Hippocampal formation (tissue), 2 donors: ENCODE measurements at places on chromosomes 11 and 22.

DNA sequence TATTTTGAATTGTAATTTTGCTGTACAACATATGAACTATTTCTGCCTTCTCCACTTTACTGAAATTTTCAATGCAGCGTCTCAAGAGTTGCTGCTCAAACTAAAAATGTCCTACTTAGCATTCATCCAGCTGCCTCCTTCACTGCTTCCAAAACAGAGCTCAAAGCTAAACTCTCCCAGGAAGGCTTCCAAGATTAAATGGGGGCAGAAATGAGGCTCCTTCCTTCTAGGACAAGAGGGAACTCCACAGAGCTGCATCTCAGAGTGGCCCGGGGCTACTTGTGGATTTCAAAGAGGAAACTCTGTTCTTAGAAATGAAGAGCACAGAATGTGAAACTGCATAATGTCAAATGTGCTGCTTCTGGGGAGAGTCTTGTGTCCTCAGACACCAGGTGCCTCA lies 295.9 kb upstream of the NCAM1 start:
- DNase-seq, result peak; percentile 56

DNA sequence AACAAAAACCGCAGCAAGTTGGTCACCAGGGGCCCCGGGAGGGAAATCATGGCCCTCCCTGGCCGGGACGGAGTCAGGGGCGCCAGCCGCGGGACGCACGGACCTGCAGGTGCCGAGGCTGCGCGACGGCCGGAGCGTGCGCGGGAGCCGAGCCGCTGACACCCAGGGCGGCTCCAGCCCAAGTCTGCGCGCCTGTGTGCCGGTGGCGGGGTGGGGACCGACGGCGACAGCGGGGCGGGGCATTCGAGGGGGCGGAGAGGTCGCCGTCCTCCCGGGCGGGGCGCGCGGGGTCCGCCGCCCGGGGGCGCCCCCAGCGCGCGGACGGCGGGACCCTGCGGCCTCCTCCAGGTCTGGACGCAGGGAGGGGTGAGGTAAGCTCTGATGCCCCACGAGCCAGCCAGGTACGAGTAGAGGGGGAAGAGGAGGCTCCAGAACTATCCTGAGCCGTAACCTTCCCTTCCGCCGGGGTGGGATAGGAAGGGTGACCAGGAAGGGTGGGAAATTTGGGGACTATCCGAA lies at the start of gene ESAM:
ESAM (minus strand) TSS at position 186 of the 519 bp plus-strand sequence; CDS start at position 50, 136 bp downstream.
- DNase-seq, result no peak

DNA sequence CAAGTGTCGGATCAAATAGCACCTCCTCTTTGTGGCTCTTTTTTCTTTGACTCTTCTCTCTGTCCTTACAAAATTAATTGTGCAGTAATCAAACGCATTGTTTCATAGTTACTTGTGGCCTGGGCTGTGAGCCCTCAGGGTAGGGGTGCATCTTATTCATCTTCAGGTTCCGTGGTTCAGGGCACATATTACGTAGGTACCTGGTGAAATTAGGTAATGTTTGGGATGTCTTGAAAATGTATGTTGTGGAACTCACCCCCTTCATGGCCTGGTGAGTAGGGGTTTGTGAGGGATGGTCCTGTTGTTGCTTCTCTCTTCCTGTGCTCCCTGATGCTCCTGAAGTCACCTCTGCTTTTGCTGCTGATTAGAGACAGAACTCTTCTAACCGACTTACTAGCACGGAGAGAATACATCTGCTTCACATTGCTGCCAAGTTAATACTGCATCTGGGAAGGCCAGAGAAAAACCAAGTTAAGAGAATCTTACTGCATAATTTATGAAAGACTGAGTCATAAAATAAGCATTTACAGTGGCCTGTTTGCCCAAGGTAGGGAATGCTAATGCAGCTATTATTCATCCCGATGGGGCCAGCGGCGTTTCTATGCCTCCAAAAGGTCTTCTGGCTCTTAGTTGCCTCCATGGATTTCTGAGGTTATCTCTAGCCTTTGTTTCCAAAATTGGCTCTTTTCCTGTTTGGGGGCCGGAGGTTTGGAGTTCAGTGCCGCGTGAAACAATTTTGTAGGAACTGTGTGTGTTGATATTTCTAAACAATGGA lies 66.9 kb downstream of the TBC1D22A start:
- no peak for DNase-seq

DNA sequence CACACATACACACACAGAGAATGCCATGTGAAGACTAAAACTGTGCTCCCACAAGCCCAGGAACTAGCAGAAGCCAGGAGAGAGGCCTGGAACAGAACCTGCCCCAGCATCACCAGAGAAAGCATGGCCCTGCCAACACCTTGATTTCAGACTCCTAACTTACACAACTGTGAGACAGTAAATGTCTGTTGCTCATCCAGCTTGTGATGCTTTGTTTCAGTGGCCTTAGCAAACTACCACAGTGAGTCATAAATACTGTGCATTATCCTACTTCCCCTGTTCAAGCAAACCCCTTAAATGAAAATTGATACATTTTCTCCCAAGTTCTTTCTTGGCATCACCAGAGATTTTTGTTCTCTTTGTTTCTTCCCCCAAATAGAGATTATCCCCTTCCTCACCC lies 1539.4 kb upstream of the TENM4 start:
- no peak for DNase-seq

GRCh38 chr11:68889948-68890446 lies 13.6 kb downstream of the MRPL21 start:
- DNase-seq, result no peak

DNA sequence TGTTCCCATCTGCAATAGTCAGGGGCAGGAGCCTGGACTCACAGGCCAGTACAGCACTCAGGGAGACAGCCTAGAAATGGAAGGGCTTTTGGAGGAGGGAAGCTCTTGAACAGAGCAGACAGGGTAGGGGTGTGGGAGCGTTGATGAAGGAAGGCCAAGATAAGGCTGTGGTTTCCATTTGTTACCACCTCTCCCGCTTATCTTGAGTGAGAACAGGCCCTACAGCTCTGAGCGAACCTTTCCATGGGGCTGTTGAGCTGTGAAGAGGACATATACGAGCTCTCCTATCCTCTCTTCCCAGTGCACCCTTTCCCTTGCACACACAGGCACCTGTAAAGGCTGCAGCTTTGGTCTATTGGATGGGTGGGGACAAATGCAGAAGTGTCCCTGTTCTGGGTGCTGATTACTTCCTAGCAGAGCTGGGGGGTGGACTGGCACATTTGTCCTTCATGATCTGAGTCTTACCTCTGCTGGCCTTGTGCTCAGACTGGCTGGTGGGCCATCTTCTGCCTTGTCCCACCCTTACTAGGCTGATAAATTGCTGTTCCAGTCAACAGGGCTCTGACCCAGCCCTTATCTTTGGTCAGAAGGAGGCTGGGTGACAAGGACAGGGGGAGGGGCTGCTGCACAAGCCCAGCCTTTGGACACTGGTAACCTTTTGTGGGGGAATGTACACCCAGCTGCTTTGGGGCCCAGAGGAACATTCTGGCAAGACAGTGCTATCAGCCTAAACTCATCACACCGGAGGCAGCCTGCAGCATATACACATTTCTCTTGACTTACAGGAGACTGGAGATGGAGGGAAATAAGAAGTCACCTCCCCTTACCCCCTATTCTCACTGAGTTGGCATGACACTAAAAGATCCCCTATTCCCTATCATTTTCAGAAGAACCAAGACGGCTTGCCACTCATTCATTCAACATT lies 80.1 kb upstream of the NNMT start:
- no peak for DNase-seq

DNA sequence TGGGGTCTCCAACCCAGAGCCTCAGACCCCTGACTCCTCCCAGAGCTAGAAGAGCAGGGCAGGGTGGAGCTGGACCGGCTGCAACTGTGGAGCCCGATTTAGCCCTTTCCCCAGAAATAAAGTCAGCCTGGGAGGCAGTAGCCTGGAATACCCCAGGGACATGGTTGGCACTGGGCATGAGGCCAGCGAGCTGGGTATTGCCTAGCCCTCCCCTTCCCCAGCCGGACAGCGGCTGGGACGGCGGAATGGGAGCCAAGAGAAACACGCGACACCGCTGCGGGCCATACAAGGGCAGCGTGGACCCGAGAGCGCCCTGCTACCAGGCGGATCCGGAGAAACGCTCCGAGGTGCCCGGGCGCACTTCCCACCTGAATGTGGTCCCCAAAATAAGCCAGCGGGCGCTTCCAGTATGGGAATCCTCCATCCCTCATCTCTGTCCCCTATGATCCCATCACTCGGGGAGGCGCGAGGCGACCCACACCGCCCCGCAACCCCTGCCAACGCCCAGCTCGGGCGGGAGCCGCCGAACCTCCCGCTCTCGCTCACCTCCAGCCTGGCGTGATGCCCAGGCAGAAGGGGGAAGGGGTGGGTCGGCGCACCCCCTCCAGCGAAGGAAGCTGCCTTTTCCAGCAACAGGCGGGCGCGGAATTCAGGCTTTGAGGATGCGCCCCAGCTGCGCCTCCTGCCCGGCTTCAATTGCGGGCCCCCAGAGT lies 758 bp downstream of the MCAM start:
- peak; percentile 46 for DNase-seq

GRCh38 chr11:13054278-13054677 lies 45.2 kb downstream of the RASSF10 start:
- no peak for DNase-seq

DNA sequence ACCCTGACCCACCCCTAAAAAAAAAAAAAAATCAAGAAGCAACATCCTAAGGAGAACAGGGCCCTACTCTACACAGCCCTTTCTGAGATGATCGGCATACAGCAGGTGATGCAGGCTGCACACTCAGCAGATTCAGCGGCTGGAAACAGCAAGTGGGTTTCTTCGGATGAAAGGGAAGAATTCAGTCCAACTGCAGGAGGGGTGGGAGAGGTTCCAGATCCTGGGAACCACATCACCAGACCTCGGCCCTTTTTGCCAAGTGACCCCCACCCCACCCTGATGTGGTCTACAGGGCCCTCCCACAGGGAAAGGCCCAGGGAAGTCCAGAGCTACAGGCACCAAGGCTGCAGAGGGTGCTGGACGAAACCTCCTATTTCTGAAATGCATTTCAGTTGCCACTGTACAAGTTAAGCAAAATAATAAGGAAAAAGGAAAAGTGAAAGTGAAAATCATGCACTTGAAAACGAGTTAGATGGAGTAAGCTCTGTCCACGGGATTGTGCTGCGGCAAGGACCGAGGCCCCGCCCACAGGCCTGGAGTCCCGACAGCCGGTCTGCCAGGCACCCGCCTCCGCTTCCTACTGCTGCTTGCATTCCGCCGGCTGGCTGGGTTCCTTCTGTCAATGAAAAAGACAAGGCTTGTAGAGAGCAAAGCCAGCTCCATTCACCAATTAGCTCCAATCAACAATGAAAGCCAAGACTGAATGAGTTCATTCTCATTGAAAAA lies 16.0 kb upstream of the PHLDA2 start:
- DNase-seq, result peak; percentile 95

GRCh38 chr11:113849713-113850112 lies 25.7 kb downstream of the USP28 start:
- no peak for DNase-seq

GRCh38 chr11:94507485-94507884 lies 4.8 kb upstream of the C11orf97 start:
- no peak for DNase-seq

- DNase-seq, result no peak
Measured at GRCh38 chr11:67645521-67646461, 4.7 kb downstream of the ACY3 start.

DNA sequence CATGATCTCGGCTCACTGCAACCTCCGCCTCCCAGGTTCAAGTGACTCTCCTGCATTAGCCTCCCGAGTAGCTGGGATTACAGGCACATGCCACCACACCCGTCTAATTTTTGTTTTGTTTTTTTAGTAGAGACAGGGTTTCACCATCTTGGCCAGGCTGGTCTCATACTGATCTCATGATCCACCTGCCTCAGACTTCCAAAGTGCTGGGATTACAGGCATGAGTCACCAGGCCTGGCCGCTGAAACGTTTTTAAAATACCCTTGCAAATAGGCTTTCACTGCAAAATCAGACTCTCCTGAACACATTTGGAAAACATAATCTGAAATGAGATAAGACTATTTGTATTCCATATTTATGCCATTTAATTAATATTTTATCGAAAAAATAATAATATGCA lies 826.1 kb upstream of the CNTN5 start:
- no peak for DNase-seq

GRCh38 chr11:34680206-34680605 lies 59.3 kb downstream of the EHF start:
- DNase-seq, result no peak

DNA sequence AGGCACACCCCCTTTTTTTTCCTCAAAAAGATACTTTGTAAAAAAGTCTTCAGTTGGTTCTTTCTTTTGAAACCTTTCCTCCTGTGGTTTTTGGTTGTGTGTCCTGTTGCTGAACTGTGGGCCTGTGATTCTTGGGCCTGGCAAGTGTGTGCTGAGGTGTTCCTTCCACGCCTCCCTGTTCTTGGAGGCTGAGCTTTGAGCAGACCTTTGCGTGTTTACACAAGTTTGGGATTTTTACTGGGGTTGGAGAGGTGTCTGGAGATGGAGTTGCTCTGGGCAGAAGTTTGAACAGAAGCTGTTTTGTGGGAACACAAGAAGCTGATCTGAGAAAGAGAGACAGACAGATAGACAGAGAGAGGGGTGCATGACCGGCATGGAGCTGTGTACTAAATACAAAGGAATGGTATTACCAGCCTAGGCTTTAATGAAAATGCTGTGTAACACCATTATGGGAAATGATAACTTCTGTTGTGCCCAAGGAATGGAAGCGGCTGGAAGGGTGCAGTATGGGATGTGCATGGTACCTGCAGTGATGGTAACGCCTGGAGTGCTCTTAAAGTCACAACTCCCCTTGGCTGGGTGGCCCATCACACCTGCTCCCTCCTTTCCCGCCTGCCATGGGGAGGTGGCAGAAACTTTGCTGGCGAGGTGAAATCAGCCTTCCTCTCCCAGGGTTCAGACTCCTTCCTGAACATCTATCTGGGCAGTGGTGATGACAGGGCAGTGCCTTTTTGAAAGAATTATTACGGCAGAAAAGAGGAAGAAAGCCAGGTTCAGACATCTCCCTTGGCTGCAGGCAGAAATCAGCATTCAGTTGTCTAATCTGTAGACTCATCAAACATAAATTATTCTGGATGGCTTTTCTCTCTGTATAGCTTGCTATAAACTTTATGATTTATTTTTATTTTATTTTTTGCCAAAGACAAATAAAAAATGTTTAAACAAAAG lies 70.4 kb downstream of the LDLRAD3 start:
- DNase-seq, result no peak

DNA sequence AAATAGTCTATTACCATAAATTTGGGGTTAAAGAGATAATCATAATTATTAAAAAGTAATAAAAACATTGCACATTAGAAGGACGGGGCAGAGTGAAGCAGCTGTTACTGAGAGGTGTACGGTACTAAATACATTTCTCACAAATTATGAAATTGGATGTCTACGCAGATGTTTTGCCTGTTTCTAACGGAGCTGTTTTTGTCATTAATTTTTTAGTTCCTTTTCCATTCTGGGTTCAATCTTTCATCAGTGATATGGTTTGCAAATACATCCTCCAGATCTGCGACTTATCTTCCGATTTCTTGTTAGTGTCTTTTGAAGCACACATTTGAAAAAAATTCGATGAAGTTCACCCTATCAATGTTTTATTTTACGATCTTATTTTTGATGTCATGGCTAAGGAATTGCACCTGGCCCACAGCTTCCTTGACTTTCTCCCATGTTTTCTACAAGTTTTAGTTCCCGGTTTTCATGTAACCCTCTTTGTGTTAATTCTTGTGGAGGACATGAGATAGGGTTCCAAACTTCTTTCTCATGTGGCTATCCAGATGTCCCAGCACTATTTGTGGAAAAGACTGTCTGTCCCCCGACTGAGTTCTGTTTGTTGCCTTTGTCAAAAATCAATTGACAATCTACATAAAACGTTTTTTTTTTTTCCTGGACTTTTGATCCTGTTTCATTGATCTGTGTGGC lies 21.3 kb upstream of the KRTAP5-6 start:
- DNase-seq, result no peak
